ENCODE measurements at places on chromosomes 3 and 15.

DNA sequence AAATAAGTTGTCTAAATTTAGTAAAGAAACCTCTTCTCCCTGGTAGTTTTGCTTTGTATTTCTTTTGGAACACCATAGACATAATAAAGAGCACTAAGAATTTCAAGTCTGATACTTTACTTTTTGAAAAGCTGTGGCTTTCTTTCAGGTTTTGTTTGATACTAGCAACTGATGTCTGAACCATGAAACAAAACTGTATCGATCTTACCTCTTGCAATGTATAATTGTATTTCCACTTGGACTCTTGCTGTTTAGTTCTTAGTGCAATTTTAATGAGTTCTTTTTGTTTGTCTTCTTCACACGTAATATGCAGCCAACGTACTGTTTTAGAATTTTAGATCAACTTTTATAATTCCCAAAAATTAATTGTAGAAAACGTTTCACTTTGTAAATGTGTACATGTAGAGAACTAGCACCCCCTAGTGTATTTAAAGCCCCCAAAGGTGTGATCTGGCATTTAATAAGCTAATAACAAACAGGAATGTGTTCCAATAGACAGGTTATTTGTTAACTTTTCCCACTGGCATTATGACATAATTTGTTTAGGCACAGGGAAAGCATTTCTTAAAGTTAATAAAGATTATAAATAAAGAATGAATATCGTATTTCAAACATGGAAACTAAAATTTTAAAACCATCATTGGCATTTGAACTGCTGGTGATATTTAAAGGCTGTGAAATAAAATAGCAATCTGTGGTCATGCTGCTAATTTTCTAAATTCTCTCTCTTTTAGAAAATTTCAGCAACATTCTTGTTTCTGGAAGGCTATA lies 289.1 kb upstream of the DNAJC19 start:
- DNase-seq = no peak

DNA sequence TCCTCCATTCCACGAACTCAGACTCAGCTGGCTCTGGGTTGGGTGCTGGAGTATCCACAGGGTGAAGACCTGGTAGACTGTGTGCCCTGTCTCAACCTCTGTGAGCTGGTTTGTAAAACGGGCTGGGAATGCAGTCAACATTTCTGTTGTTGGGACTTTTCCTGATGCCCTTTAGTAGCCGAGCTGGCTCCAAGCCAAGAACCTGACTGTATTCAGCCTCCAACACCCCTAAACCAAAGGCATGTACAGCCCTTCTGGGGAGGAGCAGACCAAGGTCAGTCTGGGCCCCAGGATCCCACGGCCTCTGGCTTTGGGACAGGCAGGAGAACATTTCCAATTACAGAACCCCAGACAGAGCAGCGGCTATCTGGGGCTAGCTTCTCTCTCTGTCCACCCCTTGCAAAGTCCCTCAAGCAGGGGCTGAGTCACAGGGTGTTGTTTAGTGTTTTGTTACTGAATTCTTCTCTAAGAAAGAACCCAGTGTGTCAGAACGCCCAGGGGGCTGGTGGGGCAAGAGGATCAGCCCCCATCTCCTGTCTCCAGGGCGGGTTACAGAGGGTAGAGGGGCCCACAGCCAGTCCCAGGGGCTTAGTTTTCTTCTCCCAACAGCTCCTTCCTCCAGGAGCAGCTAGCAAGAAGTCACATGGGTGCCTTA lies 56.8 kb upstream of the SLC6A6 start:
- no peak for DNase-seq

DNA sequence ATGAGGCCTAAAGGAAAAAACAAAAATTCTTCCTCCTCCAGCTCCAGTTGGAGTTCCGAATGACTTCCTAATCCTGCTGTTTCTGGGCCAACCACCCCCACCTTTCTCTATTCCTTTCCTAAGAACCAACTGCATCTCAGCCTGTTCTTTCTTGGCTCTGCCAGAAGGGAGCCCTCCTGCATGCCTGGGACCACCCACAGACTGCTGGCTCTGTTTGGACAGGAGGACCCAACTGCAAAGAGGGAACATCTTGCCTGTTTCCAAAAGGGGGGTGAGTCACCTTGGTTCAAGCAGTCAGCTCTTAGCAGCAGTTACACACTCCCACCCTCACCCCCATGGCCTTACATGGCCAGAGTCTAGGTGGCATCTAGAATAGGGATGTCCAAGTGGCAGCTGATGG lies 116.0 kb upstream of the PRICKLE2 start:
- no peak for DNase-seq

DNA sequence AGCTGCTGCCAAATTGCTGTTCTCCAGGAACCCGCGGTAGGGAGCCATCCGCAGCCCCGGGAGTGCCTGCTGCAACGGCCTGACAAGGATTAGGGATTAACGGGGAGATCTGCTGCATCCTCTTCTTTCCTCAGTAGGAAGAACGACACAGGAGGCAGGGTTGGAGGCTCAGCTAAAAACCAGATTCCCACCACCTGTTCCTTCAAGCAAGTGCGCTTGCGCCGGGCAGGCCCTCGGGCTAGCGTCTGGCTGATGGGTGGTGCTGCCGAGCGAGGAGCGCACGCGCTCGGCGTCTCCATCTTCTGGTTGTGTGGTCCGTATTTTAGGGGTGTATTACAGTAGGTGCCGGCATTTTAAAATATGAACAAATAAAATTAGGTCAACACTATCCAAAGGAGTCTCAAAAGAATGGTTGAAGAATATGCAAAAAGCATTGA lies 25.4 kb upstream of the SLC25A26 start:
- peak; percentile 85 for DNase-seq

DNA sequence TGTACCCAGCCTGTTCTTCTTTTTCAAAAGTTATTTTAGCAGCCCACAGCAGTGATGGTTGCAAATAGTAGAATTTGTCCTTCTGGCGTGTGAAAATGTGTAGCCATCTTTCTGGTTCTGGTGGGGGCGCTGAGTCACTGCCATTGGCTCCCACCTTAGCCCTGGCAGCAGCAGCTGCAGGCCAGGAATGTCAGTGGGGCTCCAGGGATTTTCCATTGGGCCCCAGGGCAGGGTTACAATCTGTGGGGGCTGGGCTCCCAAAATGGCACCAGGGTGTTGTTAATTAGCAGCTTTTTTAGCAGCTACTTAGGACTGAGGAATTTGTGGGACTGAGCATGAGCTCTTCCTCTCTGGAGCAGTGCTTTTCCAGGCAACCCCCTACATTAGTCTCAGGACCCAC lies 38.9 kb downstream of the TOPAZ1 start:
- no peak for DNase-seq

DNA sequence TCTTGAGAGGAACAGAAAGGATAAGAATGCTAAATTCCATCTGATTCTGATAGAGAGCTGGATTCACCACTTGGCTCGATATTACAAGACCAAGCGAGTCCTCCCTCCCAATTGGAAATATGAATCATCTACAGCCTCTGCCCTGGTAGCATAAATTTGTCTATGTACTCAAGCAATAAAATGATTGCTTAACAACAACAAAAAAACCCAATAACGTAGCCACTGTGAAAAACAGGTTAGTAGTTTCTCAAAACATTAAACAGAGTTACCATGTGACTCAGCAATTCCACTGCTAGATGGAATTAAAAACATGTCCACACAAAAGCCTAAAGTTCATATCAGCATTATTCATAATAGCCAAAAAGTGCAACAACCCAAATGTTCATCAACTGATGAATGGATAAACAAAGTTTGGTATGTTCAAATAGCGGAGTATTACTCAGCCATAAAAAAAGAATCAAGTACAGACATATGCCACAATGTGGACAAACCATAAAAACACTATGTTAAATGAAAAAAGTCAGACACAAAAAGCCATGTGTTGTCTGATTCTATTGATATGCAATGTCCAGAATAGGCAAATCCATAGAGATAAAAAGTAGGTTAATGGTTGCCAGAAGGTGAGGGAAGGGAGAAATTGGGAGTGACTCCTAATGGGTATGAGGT lies 16.8 kb downstream of the BCL2L10 start:
- peak; percentile 31 for DNase-seq

GRCh38 chr3:50167841-50168209 lies 12.7 kb downstream of the SEMA3F start:
- DNase-seq = no peak

- DNase-seq = no peak
These were observed 161.1 kb downstream of the CLSTN2 start for GRCh38 chr3:140096037-140096436.

GRCh38 chr3:22908989-22909507 lies 294.1 kb upstream of the UBE2E2 start:
- no peak for DNase-seq

DNA sequence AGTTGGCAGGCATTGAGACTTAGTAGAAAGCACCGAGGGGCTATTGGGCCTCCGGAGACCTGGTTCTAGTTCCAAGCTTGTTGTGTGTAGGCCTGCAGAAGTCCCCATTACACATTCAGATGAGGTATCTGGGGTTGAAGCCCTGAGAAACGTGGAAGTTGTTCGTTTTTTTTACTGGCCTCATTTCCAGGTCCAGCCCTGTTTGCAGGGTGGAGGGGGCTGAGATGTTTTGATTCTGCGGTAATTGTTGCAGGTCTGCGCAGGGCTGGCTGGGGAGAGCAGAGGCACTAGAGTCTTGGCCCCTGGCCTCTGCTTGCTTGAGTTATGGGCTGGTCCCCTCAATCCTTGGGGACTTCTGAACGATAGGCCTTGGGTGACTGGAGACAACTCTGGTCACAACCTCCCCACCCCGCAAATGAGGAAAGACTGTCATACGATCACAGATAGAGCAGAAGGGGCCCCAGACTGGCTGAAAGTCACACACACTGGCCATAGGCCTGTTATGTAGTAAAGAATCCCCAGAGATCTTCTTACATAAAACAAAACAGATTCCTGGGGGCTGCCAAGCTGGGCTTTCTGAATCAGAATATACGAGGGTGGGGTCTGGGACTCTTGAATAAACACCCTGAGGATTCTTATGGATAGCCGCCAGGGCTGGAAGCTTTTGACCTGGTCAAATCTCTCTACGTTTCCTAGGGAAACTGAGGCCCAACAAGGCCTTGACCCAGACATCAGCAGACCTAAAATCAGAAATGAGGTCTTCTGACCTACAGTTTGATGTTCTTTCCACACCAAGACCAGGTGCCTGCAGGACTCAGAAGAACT lies 15.6 kb downstream of the KBTBD13 start:
- no peak for DNase-seq

- no peak for DNase-seq
These were observed 15.3 kb upstream of the RAMAC start for GRCh38 chr15:82970696-82971095.

GRCh38 chr3:57350271-57350670 lies 57.8 kb upstream of the ASB14 start:
- DNase-seq = no peak

DNA sequence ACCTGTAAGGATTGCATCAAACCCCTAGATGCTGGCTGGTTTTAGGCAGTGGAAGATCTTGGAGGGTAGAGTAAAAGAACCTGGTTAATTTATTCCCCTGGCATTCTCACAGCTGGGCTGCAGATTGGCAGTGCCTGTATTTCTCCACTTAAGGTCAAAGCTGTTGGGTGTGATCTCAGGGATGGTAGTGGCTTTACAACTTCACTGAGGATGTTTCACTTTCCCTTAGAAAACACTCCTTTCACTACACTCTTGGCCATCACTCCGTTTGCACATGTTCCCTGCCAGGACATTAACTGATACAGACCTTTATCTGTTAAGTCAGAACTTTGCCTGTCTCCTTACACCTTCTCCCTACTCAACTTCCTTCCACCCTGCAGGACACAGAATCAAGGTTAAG lies 779.1 kb upstream of the SEMA6D start:
- no peak for DNase-seq

GRCh38 chr15:63364399-63365272 lies 17.0 kb downstream of the CA12 start:
- no peak for DNase-seq

GRCh38 chr3:185021256-185021655 lies 131.6 kb downstream of the C3orf70 start:
- DNase-seq = peak; percentile 9

DNA sequence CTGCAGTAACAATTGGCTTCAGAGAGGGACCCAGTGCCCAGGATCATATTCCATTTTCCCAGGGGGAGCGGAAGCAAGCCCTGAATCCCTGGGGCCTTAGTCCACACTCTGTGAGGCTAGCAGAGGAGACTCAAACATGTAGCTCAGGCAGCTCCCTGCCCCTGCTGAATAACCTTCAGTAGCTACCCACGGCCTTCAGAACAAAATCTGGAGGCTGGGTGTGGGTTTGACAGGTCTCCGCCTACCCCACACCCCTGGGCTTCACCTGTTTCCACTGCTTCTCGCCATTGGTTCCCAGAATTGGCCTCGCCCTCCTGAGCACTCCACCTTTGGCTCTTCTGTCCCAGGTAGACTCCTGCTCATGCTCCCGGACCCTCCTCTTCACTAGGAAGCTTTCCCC lies 93.6 kb upstream of the ATP2B2 start:
- no peak for DNase-seq

DNA sequence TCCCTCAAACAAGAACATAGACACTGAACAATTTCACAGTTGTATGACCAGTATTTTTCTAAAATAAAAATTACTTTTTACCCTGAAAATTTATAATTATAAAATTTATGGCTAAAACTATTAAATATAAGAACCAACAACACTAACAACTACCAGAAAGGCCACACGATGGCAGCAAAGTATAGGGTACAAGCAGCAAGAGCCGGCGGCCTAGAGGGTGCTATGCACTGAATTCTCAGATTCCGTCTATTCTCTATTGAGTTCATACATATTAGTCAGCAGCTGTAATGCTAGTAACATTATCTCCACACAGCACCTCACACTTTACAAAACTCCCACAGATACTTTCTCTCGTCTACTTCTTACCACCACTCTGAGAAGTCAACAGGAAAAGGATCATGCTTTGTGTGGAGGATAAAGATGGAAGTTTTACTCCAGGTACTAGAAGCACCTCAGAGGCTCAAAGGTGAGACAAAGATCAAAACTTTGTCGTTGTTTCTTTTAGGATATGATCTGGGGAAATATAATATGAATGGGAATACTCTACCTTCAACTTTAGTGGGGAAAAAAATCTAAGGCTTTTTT lies 160.5 kb downstream of the FGF12 start:
- peak; percentile 63 for DNase-seq

GRCh38 chr3:1883534-1883933 lies 215.1 kb upstream of the CNTN4 start:
- no peak for DNase-seq

DNA sequence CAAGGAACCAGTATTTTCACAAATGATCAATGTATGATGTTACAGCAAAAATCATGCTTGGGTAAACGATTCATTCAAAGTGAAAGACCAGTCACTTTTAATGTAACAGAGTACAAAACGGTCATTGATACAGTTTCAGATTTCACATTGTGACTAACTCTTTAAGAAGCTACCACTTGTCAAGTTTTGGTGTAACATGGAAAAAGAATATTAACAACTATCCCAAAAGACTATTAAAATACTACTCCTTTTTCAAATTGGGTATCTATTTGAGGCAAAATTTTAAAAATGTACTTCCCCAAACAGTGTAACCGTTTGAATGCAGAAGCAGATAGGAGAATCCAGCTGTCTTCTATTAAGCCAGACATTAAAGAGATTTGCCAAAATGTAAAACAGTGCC lies 31.7 kb downstream of the AKAP13 start:
- DNase-seq = peak; percentile 15

DNA sequence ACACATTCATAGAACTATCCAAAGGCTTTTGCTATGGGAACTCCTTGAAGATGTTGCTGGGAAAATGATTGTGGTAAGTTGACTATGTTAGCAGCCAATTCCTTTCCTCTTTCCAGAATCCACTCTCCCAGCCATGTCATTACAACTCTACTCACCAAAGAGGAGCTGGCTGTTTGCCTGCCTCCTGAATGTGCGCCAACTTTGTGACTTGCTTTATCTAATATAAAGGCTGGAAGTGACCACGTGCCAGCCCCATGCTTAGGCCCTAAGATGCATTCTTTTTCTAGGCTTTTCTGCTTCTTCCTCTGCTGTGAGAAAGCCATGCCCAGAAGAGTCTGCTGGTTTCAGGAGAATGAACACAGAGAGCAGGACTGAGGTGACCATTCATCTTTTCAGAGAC lies 182.2 kb downstream of the GABRB3 start:
- DNase-seq = no peak
